ENCODE measurements at places on chromosomes 4 and X. TPM values are rescaled to one million over a fixed set of nuclear protein-coding genes. Genes with fewer than 3 reads are reported as not detected.

Gene TMSB15A
- total RNA-seq = not detected

Gene SH3BGRL
- 116 TPM for total RNA-seq

Gene YIPF7
- not detected for total RNA-seq

Gene AFP
- not detected for total RNA-seq

Gene TMPRSS11A
- total RNA-seq = not detected

Gene REELD1
- 2.6 TPM for total RNA-seq

Gene GAGE12J
- not detected for total RNA-seq

Gene IL2
- total RNA-seq = not detected

Gene MAGEA11
- total RNA-seq = not detected

Gene SPANXN3
- total RNA-seq = not detected

Gene ANKRD17
- 54.1 TPM for total RNA-seq

Gene LAMTOR3
- total RNA-seq = 21.9 TPM

Gene DOK7
- total RNA-seq = 2.7 TPM

Gene CFAP47
- total RNA-seq = not detected

Gene CNGA1
- not detected for total RNA-seq

Gene GUCY1A1
- total RNA-seq = 0.51 TPM

Gene PDCL2
- not detected for total RNA-seq

Gene RIBC1
- total RNA-seq = 0.86 TPM

Gene NEXMIF
- total RNA-seq = 0.53 TPM

Gene PCDH11X
- not detected for total RNA-seq

Gene FAM9C
- not detected for total RNA-seq

Gene CEP135
- total RNA-seq = 24.7 TPM

Gene IGSF1
- total RNA-seq = not detected

Gene SHROOM2
- total RNA-seq = not detected

Gene SORCS2
- not detected for total RNA-seq

Gene SERTM2
- not detected for total RNA-seq

Gene PDZD4
- 0.07 TPM for total RNA-seq

Gene CTAG2
- total RNA-seq = not detected

Gene TBC1D8B
- 6.5 TPM for total RNA-seq

Gene TMPRSS11E
- not detected for total RNA-seq

Gene SLC9B2
- total RNA-seq = 33.4 TPM

Gene VSIG1
- total RNA-seq = 1.9 TPM

Gene MAP7D2
- 0.32 TPM for total RNA-seq

Gene TMSB15C
- 2.3 TPM for total RNA-seq
